CD4-positive, alpha-beta T cell treated with Interleukin-4 for 4 hours (primary cell): ENCODE measurements at places on chromosomes 5 and 9.
A peak's percentile ranks its signal among the peaks of the same experiment; 100 is the strongest.

- no peak for DNase-seq
These were observed 294.2 kb upstream of the CYLC2 start for GRCh38 chr9:102700936-102701335.

DNA sequence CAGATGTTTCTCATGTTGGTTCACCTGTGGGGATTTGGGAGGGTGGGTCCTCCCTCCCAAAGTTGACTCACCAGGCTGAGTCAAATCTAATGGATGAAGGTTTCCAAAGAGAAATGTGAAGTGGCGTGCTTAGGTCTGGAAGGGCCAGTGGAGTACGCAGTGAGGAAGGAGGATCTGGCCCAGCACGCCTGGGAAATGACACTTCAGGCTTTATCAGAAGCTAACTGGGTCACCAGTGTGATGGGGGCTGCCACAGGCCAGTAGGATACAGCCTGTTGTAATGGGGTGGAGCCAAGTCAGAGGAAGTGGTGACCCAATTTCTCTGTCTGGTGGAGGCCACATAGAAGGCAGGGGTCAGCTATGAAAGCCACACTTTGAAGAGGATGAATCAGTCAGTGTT is 18.0 kb downstream of the POLR1E start:
- DNase-seq = peak; percentile 62

GRCh38 chr5:4730279-4730678 is 409.9 kb upstream of the ADAMTS16 start:
- no peak for DNase-seq

- DNase-seq = no peak
These were observed 265.4 kb upstream of the KLF9 start for GRCh38 chr9:70679845-70680244.

DNA sequence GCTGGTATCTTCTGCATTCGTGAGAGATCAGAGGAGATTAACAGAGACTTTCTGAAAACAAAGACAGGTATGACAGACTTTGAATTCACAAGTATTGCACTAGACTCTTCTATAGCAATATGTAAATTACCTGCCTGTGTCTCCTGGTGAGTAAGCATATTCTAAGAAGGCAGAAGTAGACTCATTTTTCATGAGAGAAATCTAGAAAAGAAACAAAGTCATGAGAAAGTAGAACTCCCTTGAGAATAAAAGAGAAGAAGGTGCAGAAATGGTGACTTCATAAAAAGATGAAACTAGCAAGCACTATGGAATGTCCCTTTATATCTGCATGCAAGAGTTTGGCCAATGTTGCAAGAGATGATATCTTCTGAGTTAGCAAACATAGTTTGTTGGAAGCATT is 419.8 kb downstream of the DMRT2 start:
- DNase-seq = no peak

GRCh38 chr5:95928724-95929253 is 32.9 kb downstream of the ELL2 start:
- no peak for DNase-seq

DNA sequence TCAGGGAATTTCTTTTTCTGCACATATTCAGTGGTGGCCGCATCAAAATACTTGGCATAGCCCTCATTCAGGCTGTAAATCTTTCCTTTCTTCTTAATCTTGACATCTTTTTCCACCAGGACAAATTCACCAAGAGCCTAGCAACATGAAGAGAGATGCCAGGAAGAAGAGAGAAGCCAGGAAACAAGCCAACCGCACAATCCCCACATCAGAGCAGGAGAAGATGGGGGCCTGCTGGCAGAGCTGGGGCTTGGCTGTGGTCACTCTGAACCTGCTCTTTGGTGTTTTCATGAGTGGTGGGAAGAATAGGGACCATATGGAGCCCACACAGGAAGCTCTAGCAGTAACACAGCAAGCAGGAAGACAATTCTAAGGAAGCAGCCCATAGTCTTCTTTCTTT is 12.4 kb downstream of the PCAT7 start:
- no peak for DNase-seq

DNA sequence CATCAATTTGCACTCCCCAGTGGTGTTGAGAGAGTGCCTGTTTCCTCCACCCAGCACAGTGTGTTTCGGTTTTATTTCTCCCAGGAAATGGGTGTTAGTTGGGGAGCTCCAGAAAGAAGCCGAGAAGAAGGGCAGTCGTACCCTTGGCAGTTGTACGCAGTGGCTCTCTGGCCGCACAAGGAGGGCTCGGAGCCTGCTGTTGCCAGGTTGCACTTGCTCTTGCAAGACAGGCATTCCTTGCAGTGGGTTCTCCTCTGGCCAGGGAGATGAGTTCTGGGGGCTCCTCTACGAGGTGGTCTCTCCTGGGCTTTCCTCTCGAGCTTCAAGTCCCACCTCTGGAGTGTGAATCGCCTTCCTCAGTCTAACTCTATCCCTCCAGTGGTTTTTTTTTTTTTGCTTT is 29.1 kb downstream of the QRFP start:
- DNase-seq = no peak

GRCh38 chr9:112041536-112042243 is 133.4 kb downstream of the SUSD1 start:
- no peak for DNase-seq

DNA sequence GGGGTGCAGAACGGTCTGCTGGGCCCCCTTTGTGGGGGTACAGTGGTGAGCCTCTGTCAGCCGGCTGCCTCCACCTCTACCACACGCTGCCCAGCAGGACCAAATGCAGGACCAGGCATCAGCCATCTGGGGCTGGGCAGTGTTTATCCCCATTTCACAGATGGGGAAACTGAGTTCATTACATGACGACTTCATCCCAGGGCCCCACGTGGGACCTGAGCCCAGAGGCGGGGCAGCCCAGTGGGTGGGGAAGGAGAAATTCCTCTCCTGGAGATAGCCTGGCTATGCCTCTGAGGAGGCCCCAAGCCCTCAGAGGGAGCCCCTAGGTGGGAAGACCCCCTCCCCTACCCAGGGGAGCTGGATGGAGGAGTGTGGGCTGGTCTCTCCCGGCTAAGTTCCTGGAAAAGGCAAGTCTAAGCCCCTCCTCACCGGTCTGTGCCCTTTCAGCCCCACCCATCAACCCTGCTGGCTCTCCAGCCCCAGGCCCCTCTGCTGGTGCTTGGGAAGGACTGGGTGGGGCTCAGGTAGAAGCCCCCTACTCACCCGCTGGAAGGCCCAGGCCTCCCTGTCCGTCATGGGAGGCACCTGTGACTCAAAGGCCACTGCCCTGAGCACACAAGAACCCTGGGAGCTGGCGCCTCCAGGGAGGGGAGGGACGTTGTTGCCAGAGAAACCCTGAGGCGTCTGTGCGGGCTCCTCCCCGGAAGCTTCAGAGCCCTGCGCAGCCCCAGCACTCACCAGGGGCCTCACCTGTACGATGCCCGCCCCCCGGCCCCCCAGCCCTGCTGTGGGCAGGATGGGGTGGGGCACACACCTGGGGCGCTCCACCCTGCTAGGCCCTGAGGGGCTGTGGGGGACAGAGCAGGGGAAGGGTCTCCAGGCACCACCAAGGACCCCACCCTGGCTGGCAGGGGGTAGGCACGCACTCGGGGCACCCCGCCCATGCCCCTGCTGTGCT is 7.4 kb upstream of the CCDC187 start:
- no peak for DNase-seq

DNA sequence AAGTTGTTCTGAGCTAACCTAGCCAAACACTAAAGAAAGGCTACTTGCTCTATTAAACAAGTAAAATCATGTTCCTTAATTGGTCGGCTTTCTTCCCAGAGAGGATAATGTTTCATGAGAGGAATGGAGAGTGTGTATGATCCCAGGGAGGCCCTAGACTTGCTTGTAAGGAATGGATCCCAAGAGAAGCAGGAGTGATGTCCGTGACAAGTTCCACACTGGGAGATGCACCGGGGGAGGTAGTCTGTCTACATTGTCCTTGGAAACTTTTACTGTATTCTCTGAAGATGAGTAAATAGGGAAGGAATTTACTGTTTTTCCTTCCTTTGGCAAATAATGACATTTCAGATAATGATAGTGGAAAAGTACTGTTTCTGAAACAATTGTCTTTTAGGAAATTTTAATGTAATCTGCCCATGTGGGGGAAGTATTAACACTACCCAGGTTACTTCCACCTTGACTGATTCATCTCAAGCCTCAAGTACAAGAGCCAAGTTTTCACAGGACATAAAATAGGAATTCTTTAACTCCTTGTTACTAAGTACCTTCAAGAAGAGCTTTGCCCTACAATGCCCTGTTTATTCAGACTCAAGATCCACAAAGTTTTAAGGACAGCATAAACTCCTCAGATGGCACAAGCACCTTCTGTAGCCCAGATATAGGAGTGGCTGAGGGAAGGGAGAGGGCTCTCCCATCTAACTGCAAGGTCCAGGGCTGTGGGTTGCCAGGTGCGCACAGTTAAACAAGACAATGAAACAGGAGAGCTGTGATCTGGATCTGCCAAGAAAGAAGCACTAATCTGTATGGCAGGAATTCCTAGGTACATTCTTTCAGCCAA is 152.1 kb downstream of the GNA14 start:
- DNase-seq = no peak

DNA sequence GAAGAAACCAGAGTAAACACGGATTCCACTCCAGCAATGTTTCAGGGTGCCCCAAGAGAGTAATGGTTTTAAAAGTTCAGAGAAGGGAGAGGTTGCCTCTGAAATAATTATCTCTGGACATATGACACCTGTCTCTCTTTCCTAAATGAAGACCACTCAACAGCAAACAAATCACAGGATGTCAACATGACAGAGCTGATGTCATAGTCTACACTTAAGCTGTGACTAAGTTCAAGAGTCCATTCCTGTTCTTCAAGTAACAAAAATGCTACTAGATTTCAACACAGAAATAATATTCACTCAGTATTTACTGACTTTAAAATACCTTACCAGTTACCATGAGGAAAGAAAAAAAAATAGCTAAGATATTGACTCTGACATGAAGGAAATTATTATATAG is 44.7 kb upstream of the SLC30A5 start:
- DNase-seq = no peak

DNA sequence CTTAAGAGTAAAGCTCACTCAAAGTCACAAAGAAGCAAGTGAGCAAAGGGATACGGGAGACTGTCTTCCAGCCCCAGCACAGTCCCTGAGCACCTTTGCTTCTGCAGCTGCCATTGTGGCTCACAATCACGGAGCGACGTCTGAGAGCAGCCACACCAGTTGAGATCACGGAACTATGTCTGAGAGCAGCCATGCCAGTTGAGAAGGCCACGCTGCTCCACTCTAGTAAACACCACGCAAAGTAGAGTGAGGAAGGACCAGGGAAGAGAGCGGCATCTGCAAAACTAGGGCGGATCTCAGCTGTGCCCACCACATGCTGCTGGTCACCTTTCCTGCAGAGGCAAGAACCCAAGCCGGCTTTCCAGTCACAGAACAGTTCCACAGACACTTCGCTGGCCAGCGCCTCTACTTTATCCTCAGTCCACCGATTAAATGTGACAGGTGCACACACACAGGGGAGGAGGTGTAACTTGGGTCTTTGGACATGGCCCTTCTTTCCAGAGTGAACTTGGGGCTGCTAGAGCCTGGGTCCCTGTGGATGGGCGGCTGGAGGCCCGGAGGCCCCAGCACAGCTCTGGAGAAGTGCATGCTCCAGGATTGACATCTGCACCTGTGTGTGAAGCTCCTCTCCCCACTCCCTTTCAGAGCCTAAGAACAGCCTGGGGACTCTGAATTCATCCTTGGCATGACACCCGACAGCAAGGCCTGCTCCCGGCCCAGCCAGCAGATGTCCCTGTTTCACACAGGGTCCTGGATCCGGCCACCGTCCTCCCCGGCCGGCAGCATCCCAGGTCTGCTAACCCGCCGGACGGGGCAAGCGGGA is 324.9 kb upstream of the IRX4 start:
- no peak for DNase-seq

DNA sequence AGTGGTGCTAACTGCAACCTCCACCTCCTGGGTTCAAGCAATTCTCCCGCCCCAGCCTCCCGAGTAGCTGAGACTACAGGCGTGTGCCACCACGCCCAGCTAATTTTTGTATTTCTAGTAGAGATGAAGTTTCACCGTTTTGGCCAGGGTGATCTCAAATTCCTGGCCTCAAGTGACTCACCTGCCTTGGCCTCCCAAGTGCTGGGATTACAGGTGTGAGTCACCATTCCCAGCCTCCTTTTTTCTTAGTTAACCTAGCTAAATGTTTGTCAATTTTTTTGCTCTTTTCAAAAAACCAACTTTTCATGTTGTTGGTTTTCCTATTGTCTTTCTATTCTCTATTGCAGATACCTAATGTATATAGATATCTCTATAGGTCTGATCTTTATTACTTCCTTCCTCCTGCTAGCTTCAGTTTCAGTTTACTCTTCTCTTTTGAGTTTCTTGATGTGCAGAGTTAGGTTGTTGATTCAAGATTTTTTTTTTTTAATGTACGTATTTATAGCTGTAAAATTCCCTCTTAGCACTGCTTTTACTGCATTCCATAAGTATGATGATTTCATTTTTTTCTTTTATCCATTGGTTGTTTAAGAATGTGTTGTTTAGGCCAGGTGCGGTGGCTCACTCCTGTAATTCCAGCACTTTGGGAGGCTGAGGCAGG is 32.9 kb downstream of the FGD3 start:
- peak; percentile 31 for DNase-seq

- no peak for DNase-seq
These were observed 607.9 kb downstream of the KCTD16 start for GRCh38 chr5:144778561-144778960.

- DNase-seq = no peak
These were observed 179.5 kb upstream of the RAD23B start for GRCh38 chr9:107103621-107104020.

DNA sequence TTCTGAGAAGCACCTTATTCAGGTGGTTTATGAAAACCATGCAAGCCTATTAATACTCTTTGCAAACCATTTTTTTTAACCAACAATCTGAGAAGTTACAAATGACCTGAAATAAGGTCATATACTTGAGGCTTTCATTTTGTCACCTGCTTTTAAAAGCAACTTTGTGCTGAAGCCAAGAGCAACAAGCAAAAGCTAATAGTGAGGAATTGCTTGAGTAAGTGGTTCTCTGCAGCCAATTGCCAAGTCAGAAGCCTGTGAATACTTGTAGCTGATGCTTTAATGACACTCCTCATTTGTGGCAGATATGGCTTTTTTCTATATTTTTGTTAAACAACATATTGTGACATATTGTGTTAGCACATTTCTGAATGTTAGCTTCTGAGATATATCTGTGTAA is 126.7 kb upstream of the ZNF608 start:
- no peak for DNase-seq

DNA sequence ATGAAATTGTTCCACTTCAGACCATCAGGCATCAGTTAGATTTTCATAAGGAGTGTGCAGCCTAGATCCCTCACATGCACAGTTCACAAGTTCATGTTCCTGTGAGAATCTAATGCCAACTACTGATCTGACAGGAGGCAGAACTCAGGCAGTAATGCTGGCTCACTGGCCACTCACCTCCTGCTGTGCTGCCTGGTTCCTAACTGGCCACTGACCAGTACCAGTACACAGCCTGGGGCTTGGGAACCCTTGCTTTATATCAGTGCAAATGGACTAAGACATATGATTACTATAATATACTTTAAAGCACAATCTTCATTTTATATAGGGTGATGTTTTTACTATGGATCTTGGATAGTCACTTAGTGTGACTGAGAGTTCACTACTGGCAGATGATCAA is 259.2 kb downstream of the SLCO4C1 start:
- no peak for DNase-seq
